ENCODE measurements at places on chromosomes 1 and 21.

DNA sequence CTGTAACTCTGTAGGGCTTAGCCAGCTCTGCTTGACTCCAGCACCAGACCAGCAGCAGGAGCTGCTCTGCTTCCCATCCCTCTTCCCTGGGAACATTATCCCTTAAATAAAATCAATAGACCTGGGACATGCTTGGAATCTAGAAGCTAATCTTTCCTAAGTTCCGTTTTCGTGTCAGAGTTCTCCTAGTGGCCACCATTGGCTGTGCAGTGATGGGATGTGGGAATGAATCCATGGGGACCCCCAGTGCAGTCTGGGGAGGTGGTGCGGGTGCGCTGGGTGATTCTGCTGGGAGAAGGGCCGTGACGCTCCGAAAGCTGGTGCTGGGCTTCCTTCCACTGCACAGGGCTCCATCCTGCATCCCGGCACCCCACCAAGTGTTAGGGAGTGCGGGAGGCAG is 202.7 kb downstream of the CAMTA1 start:
- DNase-seq, result no peak

DNA sequence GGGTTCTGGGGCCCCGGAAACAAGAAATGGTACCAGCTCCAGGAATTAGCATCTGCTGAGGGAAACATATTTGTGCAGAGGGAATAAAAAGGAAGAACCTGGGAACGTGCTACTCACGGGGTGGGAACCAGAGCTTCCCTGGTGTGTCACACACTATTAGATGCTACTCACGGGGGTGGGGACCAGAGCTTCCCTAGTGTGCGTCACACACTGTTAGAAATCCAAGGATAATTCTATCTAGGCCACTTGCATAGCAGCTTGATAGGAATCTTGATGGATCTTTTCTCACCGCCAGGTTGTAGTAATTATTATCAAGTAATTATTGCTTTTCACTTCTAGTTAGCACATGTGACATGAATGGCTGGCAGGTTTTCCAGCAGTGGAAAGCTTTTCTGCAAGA is 54.5 kb upstream of the SCCPDH start:
- DNase-seq, result no peak

DNA sequence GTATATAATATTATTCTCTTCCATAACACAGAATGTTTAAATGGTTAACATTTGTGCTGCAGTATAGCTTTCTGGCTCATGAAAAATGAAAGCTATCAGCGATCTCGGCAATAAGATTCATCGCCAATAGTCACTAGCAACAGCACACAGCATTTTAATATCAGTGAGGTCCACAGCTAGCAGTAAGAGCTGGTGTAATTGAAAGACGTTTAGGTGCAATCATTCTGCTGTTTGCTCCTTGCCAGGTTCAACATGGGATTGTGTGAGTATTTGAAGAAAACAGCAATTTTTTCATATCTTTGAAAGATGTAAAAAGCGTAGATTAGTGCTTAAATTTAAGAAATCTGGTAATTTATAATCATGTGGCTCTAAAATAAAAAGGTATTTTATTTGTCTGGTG is 20.1 kb downstream of the PRKACB start:
- no peak for DNase-seq

- no peak for DNase-seq
Observed at GRCh38 chr1:154747740-154748404, 122.2 kb downstream of the KCNN3 start.

DNA sequence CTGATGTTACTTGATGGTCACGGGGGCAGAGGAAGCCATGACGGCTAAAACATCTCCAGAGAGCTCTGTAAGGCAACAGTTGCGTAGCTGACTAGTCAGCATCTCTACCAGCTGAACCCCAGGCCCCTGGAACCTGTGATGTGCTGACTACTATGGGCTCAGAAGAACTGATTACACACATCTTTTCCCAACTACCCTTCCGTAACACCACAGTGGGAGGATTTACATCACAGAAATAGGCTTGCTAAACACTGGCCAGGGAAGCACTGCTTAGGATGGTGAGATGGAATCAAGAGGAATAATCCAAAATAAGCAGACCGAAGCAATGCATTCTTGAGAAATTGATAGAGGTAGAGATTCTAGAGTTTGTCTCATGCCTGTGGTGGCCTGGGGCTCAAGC is 122.5 kb downstream of the SMYD2 start:
- no peak for DNase-seq

- DNase-seq, result no peak
Observed at GRCh38 chr1:226395753-226396152, 12.1 kb downstream of the PARP1 start.

- DNase-seq, result no peak
Observed at GRCh38 chr1:38340409-38340808, 293.8 kb upstream of the POU3F1 start.

GRCh38 chr1:169138866-169139670 is 32.6 kb downstream of the ATP1B1 start:
- peak; percentile 40 for DNase-seq

- DNase-seq, result peak; percentile 86
Observed at GRCh38 chr1:24769656-24770651, 24.7 kb downstream of the CLIC4 start.

Data from foreskin keratinocyte (primary cell).